ENCODE measurements at places on chromosomes 4 and X.

DNA sequence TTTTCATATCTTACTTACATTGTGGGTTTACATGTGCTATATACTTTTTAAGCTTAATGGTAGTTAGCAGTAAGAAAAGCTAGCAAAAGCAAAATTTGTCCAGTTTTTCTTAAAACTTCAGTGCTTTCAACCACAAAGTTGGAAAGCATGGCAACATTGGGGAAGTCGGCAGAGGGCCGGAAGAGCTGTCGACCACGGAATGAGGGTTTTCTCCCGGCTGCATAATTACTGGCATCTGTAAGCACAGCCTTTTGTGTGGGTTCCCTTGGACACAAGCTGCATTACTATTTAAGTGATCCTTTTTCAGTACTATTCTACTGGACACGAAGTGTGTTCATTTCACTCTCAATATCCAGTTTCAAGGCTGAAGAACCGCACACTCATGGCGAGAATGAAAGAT lies 560.4 kb downstream of the ANKRD50 start:
- DNase-seq: no peak

DNA sequence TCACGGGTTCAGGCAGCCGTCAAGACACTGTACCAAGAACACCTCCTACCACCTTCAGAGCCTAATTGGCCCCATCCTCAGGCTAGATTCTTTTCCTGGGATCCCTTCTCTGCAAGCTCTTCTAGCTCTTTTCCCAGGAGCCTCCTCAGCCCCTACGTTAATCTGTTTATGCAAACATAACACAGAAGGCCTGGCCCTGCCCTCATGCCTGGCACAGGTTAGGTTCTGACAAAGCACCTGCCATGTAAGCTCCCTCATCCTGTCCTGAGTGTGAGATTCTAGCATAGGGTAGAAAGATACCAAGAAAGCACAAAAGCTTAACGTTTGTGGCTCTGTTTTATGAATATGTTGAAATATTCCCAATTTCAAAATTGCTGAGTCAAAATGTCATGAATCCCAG lies 93.6 kb downstream of the IRF2 start:
- no peak for DNase-seq

DNA sequence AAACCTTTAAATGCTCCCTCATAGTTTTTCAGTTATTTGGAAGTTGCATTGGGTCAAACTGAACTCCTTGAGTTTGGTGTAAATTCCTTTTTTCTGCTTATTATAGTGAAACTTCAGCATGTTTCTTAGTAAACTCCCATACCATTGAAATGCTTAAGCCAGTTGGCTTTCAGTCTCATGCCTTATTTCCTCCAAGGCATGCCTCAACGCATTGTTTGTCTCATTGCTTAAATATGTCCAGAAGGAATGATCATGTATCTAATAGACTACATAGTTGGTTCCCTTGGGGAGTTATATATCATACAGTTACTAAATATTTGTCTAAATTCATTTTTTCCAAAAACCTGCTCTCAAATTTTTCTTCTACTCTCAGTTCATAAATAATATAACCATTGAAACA lies 114.0 kb downstream of the STOX2 start:
- no peak for DNase-seq

- no peak for DNase-seq
These were observed 1.6 kb upstream of the ARHGAP10 start for GRCh38 chr4:147730333-147730732.

DNA sequence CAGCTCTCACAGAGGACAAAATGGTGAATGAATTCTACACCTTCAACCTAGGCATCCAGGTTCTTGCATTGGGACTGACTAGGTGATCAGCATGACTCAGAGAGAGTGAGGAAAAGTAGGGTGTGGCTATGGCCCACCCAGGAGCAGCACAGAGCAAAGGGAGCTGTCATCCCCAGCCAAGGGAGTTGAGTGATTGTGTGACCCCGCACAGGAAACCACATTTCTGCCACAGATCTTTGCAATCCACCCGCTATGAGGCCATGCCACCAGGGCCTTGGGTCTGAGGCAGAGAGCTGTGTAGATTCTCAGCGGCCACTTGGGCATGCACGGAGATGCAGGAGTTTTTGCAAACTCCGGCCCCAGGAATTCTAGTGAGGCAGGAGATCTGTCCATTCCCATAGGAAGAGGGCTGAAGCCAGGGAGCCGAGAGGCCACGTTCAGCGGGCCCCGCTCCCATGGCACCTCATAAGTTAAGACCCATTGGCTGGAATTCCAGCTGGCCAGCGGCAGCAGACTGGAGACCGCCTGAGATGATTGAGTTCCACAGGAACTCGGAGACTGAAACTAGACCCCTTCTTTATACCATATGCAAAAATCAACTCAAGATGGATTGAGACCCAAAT lies 75.9 kb downstream of the NAA11 start:
- DNase-seq: no peak

GRCh38 chrX:97539970-97540519 lies 656.3 kb downstream of the RPA4 start:
- no peak for DNase-seq

- DNase-seq: no peak
These were observed 578.3 kb upstream of the FAT1 start for GRCh38 chr4:187301923-187302322.

DNA sequence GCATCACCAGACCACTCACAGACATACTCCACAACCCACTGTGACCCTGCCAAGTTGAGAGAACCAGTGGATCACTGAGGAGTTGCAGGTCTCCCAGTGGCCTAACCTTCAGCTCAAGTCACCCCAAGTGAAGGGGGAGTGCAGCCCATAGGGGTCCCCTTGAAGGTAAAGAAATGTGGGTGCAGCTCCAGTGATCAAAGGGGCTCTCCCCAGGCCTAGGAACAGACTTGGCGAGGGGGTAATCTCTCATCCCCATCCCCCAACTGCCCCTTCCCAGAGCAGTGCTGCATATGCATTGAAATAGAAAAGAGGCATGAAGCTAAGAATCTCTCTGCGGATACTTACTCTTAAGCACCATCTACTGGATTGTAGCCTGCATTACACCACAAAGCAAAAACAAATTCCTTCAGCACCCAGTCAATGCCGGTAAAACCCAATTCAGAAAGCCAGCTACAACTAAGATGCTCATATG lies 27.0 kb downstream of the MAGEE1 start:
- no peak for DNase-seq

DNA sequence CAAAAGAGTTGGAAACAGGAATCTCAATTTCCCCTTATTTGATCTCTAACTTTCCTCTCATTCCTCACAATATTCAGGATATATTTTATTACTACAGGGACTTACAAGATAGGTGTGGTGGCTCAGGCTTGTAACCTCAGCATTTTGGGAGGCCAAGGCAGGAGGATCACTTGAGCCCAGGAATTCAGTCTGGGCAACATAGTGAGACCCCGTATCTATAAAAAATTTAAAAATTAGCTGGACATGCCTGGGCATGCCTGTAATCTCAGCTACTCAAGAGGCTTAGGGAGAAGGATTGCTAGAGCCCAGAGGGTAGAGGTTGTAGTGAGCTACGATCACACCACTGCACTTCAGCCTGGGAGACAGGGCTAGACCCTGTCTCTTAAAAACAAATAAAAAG lies 200.4 kb downstream of the CAMK2D start:
- DNase-seq: no peak

GRCh38 chr4:4524364-4524763 lies 17.5 kb downstream of the STX18 start:
- DNase-seq: no peak

GRCh38 chr4:53730031-53730805 lies 138.9 kb upstream of the LNX1 start:
- DNase-seq: no peak

- DNase-seq: no peak
These were observed 40.4 kb upstream of the TLR2 start for GRCh38 chr4:153643406-153644383.

DNA sequence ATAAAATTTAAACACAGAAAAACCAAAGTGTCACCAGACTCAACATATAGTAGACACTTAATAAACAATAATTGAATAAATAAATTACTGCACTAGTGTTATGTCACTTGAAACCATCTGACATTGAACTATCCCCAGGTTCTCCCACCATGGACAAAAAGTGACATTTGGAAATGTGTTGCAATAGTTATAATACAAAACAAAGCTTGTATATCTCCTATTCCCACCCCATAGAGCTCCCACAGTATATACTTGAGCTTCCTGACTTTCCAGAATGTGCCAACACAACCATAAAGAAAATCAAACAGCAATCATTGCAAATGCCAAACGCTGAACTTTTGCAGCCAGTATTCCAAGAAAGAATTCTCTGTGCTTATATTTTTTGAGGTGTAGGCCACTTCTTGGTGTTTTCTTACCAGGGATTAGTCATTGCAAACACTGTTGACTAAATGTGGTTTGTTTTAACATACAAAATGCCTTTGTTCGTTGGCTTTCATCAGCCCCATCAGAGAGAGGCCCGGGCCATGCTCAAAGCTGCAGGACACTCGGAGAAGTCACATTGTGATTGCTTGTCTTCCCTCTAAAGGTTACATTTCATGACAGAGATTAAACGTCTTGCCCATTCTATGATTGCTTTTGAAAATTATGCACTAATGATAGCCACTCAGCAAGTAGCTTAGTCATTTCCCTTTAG lies 33.8 kb downstream of the PPARGC1A start:
- DNase-seq: no peak

- no peak for DNase-seq
These were observed 961.2 kb downstream of the RPA4 start for GRCh38 chrX:97844943-97845342.

- DNase-seq: peak; percentile 20
These were observed 27.1 kb downstream of the CFAP299 start for GRCh38 chr4:80362578-80363181.

DNA sequence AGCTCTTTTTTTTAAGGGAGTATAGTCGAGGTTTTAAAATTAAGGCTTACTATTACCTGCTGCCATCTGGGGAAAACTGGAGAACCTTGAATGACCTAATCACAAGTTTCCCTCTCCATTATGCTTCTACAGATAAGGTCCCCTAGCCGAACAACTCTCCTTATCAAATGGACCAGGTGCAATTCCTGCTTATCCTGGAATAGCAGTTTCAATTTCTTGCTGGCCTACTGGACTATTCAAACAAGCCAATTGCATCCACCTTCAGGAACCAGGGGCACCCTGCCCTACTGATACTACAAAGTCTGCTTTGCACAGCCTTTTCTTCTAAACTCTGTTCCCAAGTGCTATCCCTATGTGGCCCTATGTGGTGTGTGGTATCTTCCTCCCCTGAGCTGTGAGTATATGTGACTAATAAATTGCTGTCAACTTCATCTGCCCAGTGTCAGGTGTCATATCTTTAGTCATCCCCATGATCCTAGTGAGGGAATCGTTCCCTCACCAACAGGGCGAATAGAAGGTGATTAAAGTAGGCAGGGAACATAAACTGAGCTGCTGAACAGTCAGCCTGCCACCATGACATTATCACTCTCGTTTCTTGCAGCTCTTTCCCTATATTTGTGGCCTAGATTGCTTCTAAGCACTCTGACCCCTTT lies 128.5 kb downstream of the ATG4A start:
- DNase-seq: no peak

- DNase-seq: no peak
These were observed 160.2 kb downstream of the RAB28 start for GRCh38 chr4:13323921-13324320.

DNA sequence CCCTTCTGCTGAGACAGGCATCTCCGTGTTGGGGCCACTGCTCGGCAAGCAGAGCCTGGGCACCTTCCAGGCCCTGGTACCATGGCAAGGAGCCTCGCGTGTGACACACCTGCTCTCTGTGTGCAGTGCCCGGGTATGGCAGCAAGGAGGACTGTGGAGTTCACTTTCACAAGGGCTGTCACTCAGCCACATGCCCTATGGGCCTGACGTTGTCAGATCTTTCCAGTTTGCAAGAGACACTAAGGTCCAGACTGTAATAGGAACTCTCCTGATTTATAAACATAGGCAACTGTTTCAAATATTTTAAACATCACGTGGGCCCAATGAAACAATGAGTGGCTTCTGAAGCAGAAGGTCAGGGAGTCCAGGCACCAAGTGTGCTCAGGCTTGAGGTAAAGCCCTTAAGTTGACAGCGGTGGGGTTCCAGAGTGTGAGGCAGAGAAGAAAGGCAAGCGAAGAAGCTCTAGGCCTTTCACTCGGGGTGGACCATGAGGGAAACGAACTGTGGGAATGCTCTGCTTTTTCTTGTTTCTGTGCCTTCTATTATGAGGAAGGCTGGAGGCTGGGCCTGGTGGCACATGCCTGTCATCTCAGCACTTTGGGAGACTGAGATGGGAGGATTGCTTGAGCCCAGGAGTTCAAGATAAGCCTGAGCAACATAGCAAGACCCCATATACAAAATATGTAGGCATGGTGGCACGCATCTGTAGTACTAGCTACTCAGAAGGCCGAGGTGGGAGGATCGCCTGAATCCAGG lies 108.6 kb upstream of the TRIM2 start:
- DNase-seq: no peak

GRCh38 chrX:22689290-22689689 lies 310.5 kb upstream of the DDX53 start:
- no peak for DNase-seq

- DNase-seq: no peak
These were observed 586.1 kb downstream of the CENPC start for GRCh38 chr4:66959207-66959606.

GRCh38 chr4:120731561-120731960 lies 191.0 kb downstream of the PRDM5 start:
- DNase-seq: no peak

- DNase-seq: no peak
These were observed 13.5 kb upstream of the GEMIN8 start for GRCh38 chrX:14043209-14043608.

- no peak for DNase-seq
These were observed 52.6 kb downstream of the FAM114A1 start for GRCh38 chr4:38920186-38920585.

DNA sequence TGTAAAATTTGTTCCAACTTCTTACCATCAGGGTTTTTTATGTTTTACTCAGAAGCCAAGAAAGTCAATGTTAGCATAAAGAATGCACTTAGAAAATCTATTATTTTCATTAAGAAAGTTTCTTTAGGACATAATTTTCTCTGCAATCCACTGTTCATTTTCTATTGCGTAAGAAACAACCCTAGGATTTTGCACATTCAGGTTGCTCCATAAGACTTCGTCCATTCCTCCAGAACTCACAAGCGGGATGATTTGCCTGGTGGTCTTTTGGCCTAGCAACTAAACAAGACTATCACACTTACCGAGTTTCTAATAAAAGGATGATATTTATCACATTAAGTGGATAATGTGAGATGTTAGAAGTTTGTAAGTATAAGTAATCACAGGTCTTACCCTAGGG lies 376.3 kb upstream of the INTU start:
- DNase-seq: no peak

- DNase-seq: no peak
These were observed 129.1 kb downstream of the HMX1 start for GRCh38 chr4:8742546-8742945.

GRCh38 chrX:44432641-44433040 lies 89.2 kb upstream of the EFHC2 start:
- peak; percentile 8 for DNase-seq

GRCh38 chr4:111136438-111136837 lies 513.6 kb upstream of the PITX2 start:
- DNase-seq: no peak

- no peak for DNase-seq
These were observed 31.2 kb upstream of the NSUN7 start for GRCh38 chr4:40718586-40718985.
